ENCODE measurements at places on chromosomes 13 and 19.

- no peak for DNase-seq
Observed at GRCh38 chr13:49110913-49111170, 109.3 kb upstream of the MLNR start.

- DNase-seq = no peak
Observed at GRCh38 chr19:11061952-11062351, 27.3 kb upstream of the LDLR start.

GRCh38 chr19:54298357-54299125 lies 14.4 kb downstream of the LILRA5 start:
- no peak for DNase-seq

DNA sequence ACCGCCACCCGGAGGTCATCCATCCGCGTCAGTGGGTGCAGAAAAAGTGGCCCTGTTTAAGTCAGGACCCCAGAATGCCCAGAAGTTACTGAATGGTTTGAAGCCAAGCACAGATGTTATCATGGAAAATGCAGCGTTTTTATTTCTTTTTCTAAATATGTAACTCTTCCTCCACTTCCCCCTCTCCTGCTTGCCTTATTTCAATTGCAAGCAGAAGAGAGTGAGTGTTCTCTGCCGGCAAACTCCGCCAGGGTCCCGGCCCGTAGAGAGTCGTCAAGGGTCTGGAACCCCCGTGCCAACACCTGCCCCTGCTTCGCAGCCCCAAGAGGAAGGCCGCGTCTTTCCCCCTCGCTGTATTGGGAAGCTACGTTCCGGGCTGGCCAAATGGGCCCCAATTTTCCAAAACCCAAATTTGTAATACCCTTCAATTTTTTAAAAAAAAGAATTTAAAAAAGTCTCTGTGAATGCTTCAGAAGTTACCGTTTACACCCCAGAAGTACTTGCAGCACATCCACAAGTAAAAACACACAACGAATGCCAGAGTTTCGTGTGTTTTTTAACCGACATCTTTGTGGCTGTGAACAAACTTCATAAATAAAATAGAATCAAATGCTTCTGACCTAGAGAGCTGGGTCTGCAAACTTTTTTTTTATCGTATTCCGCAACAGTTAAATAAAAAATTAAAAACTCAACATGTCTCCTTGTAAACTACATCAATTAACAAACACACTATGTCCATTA lies 712 bp upstream of the PDX1 start:
- peak; percentile 17 for DNase-seq

- DNase-seq = peak; percentile 83
Observed at GRCh38 chr19:44808463-44809371, at the start of gene BCAM. Gene BCAM (plus strand): TSS chr19:44809103. CDS start chr19:44809125, 22 bp downstream.

- peak; percentile 26 for DNase-seq
Observed at GRCh38 chr13:41658057-41658661, 200.8 kb downstream of the RGCC start.

DNA sequence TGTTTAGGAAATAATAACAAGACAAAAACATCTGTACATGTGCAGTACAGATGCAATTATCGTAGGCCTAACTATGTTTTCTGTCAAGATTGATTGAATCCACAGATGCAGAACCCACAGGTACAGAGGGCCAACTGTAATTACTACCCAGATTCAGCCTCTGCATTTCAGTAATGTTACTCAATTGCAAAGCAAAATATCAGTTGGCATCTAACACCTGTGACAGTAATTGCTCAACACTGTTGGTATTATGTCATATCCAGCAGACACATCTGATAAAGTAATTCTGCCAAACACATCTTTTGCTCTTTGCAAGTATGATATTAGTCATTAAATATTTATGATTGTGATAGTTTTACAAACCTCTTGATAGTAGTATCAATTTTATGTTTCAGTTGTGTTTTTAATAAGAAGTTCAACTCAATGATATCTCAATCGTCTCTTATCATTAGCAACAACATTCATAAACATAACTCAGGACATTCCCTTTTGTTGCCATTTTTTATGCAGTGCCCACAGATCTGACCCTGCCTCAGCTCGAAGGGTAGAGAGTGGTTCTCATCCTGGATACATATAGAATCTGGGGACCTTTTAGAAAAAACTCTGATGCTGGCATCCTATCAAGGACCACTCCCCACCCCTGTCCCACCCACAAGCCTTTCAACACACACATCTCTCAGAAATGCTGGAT lies 104.7 kb downstream of the MYCBP2 start:
- DNase-seq = no peak

DNA sequence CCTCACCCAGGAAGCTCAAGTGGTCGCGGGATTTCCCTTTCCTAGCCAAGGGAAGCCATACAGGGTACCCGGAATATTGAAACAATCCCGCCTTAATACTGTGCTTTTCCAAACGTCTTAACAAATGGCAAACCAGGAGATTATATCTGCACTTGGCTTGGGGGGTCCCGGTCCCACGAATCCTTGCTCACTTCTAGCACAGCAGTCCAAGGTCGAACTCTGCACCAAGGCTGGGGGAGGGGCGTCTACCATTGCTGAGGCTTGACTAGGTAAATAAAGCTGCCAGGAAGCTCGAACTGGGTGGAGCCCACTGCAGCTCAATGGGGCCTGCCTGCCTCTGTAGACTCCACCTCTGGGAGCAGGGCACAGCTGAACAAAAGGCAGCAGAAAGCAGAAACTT lies 1644.8 kb downstream of the PCDH9 start:
- DNase-seq = no peak

- peak; percentile 55 for DNase-seq
Observed at GRCh38 chr13:99085139-99085807, 107.4 kb upstream of the DOCK9 start.

GRCh38 chr13:83753912-83754624 lies 128.2 kb downstream of the SLITRK1 start:
- no peak for DNase-seq

DNA sequence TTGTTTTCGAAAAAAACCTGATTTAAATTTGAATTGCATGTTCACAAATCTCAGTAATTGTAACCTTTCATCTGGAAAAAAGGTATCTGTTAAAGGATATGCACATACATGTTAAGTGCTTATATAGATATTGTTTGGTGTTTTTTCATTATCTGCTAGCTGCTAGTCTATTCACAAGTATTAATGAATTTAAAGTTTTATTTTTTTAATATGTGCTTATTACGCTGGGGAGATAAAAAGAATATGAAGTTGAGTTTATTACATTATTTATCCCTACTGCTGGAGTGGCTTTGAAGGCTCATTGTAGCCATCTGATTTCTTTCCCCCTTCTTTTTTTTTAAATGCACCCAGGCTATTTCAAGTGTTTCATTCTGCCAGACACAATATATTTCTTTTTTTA lies 3.9 kb upstream of the MAB21L1 start:
- no peak for DNase-seq

- DNase-seq = peak; percentile 80
Observed at GRCh38 chr13:73059460-73060250, 850 bp downstream of the KLF5 start.

DNA sequence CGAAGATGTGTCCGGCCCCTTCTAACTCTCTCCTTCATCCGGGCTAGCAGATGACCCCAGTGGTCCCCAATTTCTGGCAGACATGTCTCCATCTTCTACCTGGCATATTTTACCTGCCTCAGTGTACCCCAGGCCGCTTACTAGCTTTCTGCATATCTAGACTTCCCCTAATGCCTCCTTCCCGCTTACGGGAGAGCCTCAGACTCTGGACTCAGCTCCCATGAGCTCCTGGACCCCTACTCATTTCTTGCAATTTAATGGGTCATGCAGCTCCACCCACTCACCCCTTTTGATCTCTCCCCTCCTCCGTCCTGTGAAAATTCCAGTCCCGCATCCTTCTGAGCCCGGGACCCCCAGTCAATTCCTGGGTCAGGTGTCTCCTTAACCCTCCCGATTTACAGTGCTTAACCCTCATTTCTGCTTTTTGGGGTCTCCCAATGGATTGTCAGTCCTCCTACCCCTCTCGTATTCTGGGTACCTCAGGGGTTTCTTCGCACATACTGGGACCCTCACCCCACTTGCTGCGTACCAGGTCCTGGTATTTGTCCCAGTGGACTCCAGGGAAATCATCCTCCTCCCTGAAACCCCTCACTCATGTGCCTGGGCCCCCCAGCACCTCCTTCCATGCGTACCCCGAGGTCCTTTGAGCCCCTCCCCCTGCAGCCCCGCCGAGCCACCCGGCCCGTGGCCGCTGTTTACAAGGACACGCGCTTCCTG lies 500 bp upstream of the JUNB start:
- no peak for DNase-seq

- no peak for DNase-seq
Observed at GRCh38 chr19:33673996-33674625, 52.4 kb downstream of the CHST8 start.

DNA sequence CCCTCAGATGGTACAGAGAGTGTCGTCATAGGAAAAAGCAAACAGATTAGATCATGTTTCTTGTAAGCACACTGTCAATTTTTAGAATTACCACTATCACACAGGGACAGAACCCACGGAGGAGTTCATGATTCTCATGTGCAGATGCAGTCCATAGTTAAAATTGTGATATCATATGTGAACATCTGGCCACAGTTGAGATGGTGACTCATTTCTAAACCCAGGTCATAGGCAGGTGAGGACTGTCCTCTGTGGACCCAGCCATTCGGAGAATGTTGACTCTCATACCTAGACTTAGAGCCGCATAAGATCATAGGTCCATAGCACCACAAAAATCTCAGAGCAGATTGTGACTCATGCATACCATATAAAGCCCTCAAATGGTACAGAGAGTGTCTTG lies 17.8 kb upstream of the ZNF730 start:
- no peak for DNase-seq

DNA sequence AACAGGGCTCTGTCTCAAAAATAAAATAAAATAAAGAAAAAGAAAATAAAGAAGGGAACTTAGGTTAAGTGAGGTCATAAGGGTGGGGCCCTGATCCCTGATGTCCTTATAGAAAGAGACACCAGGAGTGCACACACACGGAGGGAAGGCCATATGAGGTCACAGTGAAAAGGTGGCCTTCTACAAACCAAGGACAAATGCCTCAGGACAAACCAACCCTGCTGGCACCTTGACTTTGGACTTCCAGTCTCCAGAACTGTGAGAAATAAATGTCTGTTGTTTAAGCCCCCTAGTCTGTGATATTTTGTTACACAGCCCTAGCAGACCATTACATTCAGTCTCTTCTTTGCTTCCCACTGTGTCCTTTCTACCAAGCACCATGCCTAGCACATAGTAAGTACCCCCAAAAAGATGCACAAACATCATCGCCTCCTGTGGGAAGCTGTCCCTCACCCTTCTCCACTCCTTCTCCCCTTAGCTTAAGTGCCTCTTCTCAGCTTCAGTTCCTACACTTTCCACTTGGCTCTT lies 8.4 kb upstream of the ZBTB32 start:
- DNase-seq = no peak

DNA sequence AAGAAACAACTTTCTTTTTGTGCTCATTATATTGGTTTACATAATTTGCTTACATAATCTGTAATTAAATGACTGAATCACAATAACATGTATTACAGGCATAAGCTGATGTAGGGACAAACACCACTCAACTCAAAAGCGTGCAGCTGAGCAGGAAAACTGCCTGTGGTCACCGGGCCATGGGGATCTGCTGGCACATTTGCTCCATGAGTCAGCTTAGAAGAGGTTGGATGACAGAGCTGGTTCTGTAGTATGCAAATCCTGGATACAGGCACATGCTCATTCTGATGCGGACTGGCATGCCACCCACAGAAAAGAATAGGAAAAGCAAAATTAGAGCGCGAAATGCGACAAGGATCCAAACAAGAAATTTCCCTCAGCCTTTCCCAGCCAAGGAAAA lies 128.6 kb downstream of the USP12 start:
- peak; percentile 27 for DNase-seq

Measured in GM23338 (cell line).